Stimulated activated CD4-positive, alpha-beta T cell treated with anti-CD3 and anti-CD28 coated beads, Interleukin-12 subunit alpha, Interleukin-12 subunit beta, amount 100 ng/mL, for 4 hours (primary cell): ENCODE measurements at places on chromosomes 6 and 20.

- no peak for DNase-seq
These were observed at the start of gene CLVS2 for GRCh38 chr6:122995921-122996793. CLVS2 (plus strand) TSS chr6:122996235; CDS start chr6:122997778, 1,543 bp downstream.

GRCh38 chr6:163596174-163596573 lies 181.7 kb downstream of the QKI start:
- no peak for DNase-seq

GRCh38 chr20:14778875-14779274 lies 441.5 kb upstream of the FLRT3 start:
- no peak for DNase-seq

DNA sequence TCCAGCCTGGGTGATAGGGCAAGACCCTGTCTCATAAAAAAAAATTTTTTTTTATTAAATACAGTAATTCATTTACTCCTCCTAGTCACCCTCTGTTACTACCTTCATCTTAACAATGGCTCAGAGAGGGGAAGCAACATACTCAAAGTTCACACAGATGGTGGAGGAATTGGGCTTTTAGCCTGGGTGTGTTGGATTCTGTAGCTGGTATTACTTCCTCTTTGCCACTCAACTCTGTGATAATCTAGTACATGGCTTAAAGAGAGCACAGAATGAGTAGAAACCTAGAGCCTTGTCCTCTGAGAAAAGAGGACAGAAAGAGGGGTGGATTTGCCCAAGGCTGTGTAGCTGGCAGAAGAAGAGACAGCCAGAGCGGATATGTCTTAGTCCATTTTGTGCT lies 96.6 kb downstream of the DLGAP4 start:
- no peak for DNase-seq

GRCh38 chr20:884983-885952 lies 30.9 kb downstream of the ANGPT4 start:
- no peak for DNase-seq

DNA sequence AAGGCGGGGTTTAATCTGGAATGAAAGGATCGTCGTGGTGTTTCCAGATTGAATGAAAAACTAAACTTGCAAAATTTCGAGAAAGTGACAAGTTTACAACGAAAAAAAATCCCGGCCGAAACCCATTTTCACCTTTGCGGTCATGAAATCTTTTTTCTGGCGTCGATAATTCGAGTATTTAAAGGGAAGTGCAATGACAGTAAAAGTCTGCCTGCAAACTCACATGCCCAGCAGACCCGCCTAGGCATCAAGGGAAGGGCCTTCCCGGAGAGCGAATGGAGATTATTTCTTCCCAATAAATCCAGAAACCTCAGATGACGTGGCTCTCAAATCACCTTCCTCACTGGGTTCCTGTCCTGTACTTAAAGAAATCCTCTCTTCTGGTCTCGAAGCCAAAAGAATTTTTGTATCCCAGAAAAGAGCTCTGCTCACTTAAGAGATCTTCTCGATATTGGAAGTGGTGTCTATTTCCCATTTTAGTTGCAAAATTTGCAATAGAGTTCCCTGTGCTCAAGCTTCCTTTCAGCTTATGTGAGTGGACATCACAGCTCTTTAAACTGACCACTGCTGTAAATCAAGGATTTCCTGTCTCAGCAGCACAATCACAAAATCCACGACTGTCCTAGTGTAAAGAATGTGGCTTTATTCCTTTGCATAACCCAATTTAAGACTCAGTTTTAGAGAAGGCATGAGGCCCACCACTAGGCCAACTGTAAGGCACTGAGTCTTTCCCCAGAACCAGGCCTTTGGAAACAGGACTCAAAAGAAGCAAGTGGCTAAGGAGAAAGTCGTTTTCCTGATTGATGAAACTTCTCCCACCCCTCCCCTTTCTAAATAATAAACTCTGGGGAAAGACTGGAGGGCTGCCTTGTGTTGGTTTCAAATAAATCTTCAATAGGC lies 3.9 kb downstream of the OLIG3 start:
- DNase-seq, result no peak

DNA sequence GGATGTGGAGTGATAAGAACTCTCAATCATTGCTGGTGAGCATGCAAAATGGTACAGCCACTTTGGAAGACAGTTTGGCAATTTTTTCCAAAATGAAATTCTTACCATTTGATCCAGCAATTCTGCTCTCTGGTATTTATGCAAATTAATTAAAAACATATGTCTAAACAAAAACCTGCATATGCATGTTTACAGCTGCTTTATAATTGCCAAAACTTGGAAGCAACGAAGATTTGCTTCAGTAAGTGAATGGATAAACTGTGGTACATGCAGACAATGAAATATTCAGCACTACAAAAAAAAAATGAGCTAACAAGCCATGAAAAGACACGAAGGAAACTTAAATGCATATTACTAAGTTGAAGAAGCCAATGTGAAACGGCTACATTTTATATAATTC lies 55.5 kb upstream of the SMLR1 start:
- no peak for DNase-seq

GRCh38 chr6:21142741-21143140 lies 450.8 kb upstream of the SOX4 start:
- DNase-seq, result no peak
